Central memory CD8-positive, alpha-beta T cell (primary cell): ENCODE measurements at places on chromosomes 4 and X.

- DNase-seq: no peak
Measured at GRCh38 chr4:173682609-173683008, 152.6 kb upstream of the HAND2 start.

- DNase-seq: no peak
Measured at GRCh38 chr4:148118633-148119032, 323.6 kb downstream of the NR3C2 start.

DNA sequence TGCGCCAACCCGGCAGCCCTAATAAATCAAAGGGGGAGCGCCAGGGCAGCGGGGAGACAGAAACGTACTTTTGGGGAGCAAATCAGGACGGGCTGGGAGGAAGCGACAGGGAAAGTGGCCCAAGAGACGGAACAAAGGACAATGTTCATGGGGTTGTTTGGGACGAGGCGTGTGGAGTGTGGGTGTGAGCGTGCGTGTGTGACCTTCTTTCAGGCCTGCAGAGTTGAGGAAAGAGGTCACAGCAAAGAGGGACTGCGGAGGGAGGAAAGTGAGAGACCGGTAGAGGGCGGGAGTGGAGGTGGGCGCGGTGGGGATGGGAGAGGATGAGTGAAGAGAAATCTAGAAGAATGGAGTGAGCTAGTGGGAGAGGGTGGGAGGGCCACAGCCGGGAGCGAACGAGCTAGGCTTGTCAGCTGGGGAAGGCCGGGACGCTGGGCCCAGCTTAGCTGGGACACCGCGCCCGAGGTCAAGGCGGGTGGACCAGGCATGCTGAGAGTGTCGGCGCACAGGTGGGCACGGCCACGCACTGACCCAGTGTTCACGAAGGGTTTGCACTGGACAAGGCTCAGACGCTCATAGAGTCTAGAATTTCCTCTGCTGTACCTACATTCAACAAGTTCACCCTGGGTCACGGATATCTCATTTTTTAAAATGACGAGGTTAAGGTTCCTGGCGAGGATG lies 14.7 kb upstream of the PITX2 start:
- no peak for DNase-seq

DNA sequence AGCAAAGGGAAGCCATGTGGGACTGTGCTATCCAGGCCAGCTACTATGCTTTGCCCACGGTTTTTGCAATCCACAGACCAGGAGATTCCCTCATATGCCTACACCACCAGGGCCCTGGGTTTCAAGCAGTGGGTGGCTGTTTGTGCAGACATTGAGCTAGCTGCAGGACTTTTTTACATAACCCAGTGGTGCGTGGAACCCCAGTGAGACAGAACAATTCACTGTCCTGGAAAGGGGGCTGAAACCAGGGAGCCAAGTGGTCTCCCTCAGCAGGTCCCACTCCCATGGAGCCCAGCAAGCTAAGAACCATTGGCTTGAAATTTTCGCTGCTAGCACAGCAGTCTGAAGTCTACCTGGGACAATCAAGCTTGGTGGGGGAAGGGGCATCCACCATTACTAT lies 959.9 kb downstream of the FSTL5 start:
- DNase-seq: no peak

GRCh38 chrX:147800663-147801062 lies 111.1 kb upstream of the FMR1 start:
- no peak for DNase-seq

DNA sequence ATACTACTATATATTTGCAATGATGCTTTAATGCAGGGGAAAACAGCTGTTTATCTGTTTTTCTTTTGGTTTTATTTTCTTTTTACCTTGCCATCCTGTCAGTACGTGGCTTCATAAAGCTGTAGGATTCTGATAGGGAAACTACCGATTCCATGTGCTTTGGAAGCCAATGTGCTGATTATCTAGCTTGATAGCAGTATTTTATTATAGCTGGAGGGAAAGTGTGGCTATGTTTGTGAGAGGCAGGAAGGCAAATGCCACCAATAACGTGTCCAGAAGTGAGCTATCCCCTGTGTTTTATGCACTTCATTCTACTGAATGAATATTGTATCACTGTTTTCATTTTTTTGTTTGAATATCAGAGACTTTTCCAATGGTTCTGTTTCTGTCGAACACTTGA lies 43.7 kb downstream of the IL15 start:
- DNase-seq: no peak

DNA sequence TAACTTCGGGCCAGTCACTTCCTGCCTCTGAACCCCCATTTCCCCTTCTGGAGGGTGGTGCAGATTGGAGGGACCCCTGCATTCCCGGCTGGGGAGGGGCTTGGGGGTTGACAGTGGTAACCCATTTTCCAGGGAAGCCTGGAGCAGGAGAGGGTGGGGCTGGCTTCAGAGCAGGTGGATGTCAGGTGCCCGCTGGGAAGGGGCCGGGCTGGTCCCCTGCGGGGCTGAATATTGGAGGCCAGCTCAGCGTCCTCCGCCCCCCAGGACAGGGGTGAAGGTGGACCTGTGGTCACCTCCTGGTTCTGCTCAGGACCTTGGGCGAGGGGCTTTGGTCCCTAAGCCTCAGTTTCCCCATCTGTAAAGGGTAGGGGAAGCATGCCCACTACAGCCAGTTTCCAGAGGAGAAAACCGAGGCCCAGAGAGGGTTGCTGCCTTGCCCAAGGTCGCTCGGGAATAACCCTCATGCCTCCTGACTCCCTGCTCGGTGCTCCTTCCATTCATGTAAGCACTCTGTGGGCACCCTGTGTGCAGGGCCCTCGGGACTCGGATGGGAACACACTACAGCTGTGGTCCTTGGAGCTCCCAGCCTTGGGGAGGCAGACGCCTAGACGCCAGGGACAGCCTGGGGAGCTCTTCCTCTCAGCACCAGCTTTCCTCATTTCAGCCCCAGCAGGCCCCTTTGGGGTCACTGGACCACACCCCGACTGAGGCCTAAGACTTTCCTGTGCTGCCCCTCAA lies 683 bp downstream of the MAN2B2 start:
- DNase-seq: no peak

- no peak for DNase-seq
Measured at GRCh38 chrX:97402903-97403302, 519.2 kb downstream of the RPA4 start.

DNA sequence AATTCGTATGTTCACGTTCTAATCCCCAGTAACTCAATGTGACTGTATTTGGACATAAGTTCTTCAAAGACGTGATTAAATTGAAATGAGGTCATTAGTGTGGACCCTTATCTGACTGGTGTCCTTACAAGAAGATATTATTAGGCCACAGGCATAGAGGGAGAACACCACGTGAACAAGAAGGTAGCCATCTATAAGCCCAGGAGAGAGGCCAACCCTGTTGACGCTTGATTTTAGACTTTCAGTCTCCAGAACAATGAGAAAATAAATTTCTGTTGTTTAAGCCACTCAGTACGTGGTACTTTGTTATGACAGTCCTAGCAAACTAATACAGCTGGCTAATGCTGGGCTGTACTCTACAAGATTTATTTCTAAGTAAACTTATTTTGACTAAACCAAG lies 1.5 kb upstream of the EIF1AX start:
- no peak for DNase-seq

DNA sequence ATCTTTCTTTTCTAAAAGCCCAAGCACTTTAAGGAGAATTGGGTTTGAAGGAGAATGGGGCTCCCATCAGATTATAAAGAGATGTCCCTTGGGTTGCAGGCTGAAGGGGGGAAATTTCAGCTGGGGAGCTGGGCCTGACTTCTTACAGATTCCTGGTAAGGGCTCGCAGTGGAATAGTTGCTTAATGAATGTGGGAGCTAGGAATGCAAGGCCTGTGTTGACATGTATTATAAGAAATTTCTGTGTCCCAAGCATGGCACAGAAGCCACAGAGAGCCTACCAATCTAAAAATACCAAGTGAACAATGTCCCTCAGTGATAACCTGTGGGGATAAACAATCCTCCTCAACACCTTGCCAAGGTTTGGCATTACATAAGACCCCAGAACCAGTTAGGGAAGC lies 39.3 kb upstream of the WNK3 start:
- no peak for DNase-seq

DNA sequence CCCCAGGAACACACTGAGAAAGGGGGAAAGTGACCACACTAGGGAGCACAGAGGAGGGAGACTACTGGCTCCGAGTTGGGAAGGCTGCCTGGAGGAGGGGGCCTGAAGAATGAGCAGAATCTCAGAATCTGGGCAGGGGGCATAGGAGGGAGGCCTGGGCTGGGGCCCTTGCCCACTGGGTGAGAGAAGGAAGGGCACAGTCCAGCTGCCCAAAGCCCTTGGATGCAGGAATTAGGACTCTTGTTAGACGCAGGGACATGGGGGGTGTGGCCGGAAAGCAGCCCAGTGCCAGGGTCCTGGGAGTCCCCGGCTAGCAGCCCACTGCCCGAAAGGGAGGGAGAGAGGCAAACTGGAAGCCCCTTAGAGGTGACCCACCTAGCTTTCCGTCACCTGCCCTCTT lies 1.9 kb upstream of the DUSP9 start:
- no peak for DNase-seq

DNA sequence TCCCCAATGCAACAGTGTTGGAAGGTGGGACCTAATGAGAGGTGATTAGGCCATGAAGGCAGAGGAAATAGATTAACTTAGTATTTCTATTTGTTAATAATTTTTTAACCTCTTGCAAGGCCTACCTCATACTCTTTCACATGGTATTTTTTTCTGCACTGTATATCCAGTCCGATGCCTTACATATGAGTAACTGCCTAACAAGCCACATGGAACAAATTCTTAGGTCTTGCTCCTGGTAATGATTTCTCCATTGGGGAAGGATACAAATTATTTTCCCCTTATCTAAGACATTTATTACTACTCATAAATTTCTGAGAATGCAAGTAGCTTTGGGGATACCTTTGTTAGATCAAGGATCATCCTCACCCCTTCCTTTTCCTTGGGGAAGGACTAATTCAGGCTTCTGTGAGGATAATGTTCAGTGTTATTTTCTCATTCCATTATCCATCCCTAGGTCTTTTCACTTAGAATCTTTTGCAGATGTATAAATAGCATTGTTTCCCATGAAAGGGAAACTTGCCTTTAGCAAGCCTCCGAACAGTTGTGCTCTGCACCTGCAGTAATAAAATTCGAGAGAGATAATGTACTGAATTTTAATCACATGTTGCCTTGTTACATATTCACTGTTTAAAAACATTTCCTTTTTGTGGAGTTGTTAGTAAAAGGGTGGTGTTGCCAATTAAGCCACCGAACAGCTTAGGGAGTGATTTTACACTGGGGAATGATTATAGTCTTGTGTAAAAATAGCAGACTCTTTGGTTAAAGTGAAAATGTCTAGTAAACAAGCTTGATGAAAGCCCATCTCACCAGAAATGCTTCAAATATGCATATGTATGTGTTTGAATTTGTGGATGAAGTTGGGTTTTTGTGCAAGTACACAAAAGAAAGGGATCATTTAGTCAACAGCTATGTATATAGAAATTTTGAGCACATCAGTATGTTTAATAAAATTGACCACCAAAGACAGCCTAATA lies 89.9 kb downstream of the CFAP299 start:
- no peak for DNase-seq

GRCh38 chr4:9600246-9600645 lies 156.0 kb downstream of the DEFB131A start:
- DNase-seq: no peak

DNA sequence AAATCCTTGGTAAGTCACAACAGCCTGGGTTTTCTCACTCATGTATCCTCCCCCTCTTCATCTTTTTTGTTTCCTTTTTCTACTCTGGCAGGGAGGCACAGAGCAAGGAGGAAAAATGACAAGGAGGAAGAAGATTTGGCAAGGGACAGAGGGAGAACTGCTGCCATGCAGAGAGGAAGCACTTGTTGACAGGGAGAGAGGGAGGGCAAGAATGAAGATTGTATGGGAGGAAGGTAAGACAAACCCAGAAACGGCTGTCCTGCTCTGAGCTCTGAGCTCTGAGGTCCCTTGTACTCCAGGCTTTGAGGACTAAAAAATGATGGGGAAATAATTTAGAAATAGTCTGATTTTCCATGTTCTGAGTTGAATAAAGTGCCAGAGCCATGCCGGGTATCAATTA lies 123.9 kb downstream of the DCHS2 start:
- DNase-seq: no peak

- no peak for DNase-seq
Measured at GRCh38 chrX:135596495-135596894, 76.0 kb downstream of the INTS6L start.

GRCh38 chr4:152165846-152166245 lies 370.0 kb downstream of the FBXW7 start:
- no peak for DNase-seq

DNA sequence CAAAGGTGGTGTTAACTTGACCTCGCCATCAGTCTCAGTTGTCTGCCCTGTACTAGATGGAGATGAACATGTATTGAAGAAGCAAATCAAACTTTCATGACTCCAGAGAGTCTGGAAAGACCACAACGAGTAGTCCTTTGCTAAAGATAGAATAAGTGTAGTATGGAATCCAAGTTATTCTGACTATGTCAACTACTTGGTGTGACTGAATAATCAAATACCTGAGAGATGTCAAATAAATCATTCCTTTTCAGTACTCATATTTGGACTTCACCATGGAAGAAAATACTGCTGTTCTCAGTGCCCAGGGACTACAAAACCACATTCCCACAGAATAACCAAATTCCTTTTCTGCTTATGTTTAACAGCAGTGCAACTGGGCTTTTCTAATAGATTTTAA lies 161.2 kb upstream of the SPRY1 start:
- no peak for DNase-seq

DNA sequence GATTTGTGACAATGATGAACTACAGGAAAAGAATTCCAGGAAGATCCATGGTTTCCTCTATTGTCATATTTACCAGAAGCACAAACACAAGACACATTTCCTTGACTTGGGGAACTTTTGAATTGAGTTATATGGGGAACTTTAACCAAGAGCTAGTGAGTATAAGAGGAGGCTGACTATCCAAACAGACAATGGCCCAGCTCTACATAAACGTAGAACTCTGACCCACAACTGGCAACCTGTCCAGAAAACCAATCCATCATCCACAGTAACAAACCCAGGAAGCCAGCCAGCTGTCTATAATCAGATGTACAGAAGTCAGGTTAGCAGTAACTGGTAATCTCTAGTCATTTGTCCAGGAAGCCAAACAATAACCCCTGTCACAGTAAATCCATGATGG lies 167.0 kb upstream of the CPEB2 start:
- no peak for DNase-seq
